ENCODE measurements at places on chromosomes 2 and 18. TPM values are rescaled to one million over a fixed set of nuclear protein-coding genes. Genes with fewer than 3 reads are reported as not detected.

DNA sequence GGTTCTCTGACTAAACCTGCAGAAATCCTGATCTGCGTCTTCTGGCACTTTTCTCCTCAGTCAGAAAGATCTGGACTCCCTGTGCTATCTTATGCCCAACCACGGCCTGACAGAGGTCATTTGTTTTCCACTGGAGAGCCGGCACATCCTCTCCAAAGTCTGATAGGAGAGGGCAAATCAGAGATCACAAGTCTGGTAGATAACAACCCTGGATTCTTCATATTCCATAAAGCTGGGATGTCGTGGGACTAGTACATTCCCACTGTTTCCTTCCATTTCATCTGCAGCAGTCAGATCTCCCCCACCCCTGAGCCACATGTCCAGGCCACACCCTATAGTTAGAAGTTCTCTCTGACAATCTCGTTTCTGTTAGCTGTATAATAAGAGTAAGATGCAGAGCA, 157.0 kb downstream of the MGAT5 start:
- DNase-seq = no peak
- H3K36me3 ChIP-seq = no peaks in the 10 kb centered on the region
- H3K27me3 ChIP-seq = no peaks in the 10 kb centered on the region
- peaks cover 41% of the 10 kb centered on the region for H3K4me1 ChIP-seq
- H3K4me3 ChIP-seq = no peak overlapping the region

DNA sequence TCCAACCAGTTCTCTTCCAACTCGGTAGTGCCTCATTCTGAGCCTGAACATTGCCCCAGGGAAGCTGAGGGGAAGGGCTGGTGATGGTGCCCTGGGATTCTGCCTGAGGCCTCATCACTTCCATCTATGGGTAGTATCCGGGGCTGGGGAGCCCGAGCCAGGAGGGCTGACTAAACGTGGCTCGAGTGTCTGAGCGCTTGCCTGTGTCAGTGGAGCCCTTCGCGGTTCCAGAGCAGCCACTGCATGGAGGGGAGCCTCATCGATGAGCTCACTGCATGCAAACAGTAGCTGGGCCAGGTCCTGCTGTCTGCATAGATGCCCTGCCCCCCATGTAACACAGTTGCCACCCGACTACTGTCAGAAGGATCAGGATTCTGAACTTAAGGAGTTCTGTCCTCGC, 129.3 kb downstream of the GLI2 start:
- H3K4me3 ChIP-seq = no peak overlapping the region
- no peak overlapping the region for H3K27ac ChIP-seq
- no peaks in the 10 kb centered on the region for H3K4me1 ChIP-seq
- H3K36me3 ChIP-seq = no peaks in the 10 kb centered on the region
- peaks cover 32% of the 10 kb centered on the region for H3K27me3 ChIP-seq

DNA sequence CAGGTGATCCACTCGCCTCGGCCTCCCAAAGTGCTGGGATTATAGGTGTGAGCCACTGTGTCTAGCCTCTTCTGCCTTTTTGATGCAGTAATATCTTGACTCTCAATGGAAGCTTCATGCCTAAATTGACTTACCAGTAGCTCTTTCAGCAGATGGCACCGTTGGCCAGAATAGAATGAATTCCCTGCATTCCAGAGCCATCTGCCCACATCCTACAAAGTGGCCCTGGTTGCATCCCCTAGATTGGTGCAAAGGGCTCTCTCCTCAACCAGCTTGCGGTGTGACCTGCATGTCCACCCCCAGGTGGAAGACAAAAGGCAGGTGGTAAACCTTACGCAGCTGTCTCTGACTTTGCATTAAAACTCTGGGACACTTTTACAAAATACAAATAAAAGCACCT, 4.4 kb upstream of the PARD6G start:
- H3K36me3 ChIP-seq = no peaks in the 10 kb centered on the region
- no peak overlapping the region for H3K27ac ChIP-seq
- no peak overlapping the region for H3K4me3 ChIP-seq
- H3K27me3 ChIP-seq = peaks cover 52% of the 10 kb centered on the region
- no peak for DNase-seq

KCNJ13 gene
- total RNA-seq = not detected

- no peak for DNase-seq
- H3K36me3 ChIP-seq = peaks cover 9% of the 10 kb centered on the region
- peaks cover 31% of the 10 kb centered on the region for H3K4me1 ChIP-seq
- peak overlapping the region; percentile 95 for H3K27ac ChIP-seq
- H3K27me3 ChIP-seq = no peaks in the 10 kb centered on the region
- H3K4me3 ChIP-seq = no peak overlapping the region
Measured at GRCh38 chr18:63379639-63379962, 12.6 kb upstream of the KDSR start.

MAB21L4 gene
- total RNA-seq = not detected

DNA sequence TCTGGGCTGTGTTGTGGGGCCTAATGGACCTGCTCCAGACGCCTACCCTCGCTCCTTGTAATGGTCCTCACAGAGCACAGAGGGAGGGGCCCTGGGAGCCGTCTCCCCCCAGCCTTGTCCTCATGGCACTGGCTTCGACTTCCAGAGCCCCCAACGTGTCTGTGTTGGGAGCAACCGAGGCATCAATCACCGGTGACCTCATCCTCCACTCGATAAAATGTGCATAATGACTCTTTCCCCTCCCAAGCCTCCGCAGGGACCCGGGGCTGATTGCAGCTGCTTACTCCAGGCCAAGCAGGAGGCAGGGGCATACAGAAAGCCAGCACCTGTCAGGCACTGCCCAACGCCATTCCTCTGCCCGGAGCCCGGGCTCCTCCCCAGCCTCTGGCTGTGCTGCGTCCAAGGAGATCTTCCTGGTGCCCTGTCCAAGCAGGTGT, 271.7 kb downstream of the NDUFA10 start:
- H3K4me1 ChIP-seq = peaks cover 22% of the 10 kb centered on the region
- H3K27ac ChIP-seq = no peak overlapping the region
- no peak for DNase-seq
- no peak overlapping the region for H3K4me3 ChIP-seq

- no peaks in the 10 kb centered on the region for H3K27me3 ChIP-seq
- H3K4me3 ChIP-seq = no peak overlapping the region
- no peak overlapping the region for H3K27ac ChIP-seq
- H3K4me1 ChIP-seq = no peaks in the 10 kb centered on the region
- no peaks in the 10 kb centered on the region for H3K36me3 ChIP-seq
Measured at GRCh38 chr18:7735626-7736175, 168.6 kb downstream of the PTPRM start.

- H3K27ac ChIP-seq = no peak overlapping the region
- no peak overlapping the region for H3K4me3 ChIP-seq
- H3K27me3 ChIP-seq = no peaks in the 10 kb centered on the region
- no peaks in the 10 kb centered on the region for H3K4me1 ChIP-seq
- H3K36me3 ChIP-seq = peaks cover 1% of the 10 kb centered on the region
Measured at GRCh38 chr18:6607343-6607742, 122.2 kb upstream of the ARHGAP28 start.

- peak overlapping the region; percentile 82 for H3K4me3 ChIP-seq
- H3K27ac ChIP-seq = peak overlapping the region; percentile 88
- peak; percentile 74 for DNase-seq
- peaks cover 97% of the 10 kb centered on the region for H3K4me1 ChIP-seq
Measured at GRCh38 chr2:37585982-37586621, 85.3 kb downstream of the CDC42EP3 start.

Data from activated T-cell treated with anti-CD3 and anti-CD28 coated beads, Interleukin-2, amount 50 U/mL, for 72 hours (primary cell).